ENCODE measurements at places on chromosomes 12 and 14. TPM values are rescaled to one million over a fixed set of nuclear protein-coding genes. Genes with fewer than 3 reads are reported as not detected.

Gene RACGAP1
- 105 TPM for total RNA-seq

Gene MIPOL1
- 0.69 TPM for total RNA-seq

Gene CNTN1
- total RNA-seq: not detected

Gene PKP2
- 0.32 TPM for total RNA-seq

Gene C14orf180
- not detected for total RNA-seq

Gene GOLT1B
- total RNA-seq: 36.9 TPM

Gene DCAF5
- total RNA-seq: 43.0 TPM

Gene DLGAP5
- not detected for total RNA-seq

Gene NANOG
- not detected for total RNA-seq

Gene CCDC177
- not detected for total RNA-seq

Gene YARS2
- 11.3 TPM for total RNA-seq

Gene GNG2
- total RNA-seq: 63.0 TPM

Gene RNU7-1
- total RNA-seq: not detected

Gene CELA1
- 2.1 TPM for total RNA-seq

Gene C1QL4
- total RNA-seq: not detected

Gene SPX
- total RNA-seq: 0.62 TPM

Gene BCL11B
- total RNA-seq: 96.3 TPM

Gene KRT76
- total RNA-seq: not detected

Gene FAM90A1
- 0.15 TPM for total RNA-seq

Gene CCDC85C
- total RNA-seq: 9.9 TPM

Gene LMO3
- not detected for total RNA-seq

Gene GLIPR1L1
- total RNA-seq: not detected

Gene ADAM21
- not detected for total RNA-seq

Gene HOXC12
- total RNA-seq: not detected

Gene POTEG
- not detected for total RNA-seq

Gene DEPDC4
- 1.3 TPM for total RNA-seq

Gene TAS2R43
- 2.1 TPM for total RNA-seq

Gene TAS2R14
- 2.2 TPM for total RNA-seq

Gene CLEC4E
- not detected for total RNA-seq

Gene LRCOL1
- total RNA-seq: not detected

Gene KRT74
- 1.2 TPM for total RNA-seq

Gene PTPRR
- not detected for total RNA-seq

Gene ASCL1
- not detected for total RNA-seq

Gene PDE6H
- not detected for total RNA-seq

Gene HSPB8
- total RNA-seq: not detected

Gene RDH16
- total RNA-seq: 1.8 TPM

Gene HOXC5
- total RNA-seq: not detected

Gene TPPP2
- total RNA-seq: not detected

Gene TRIM9
- total RNA-seq: 1.7 TPM

Gene VEZT
- 48.8 TPM for total RNA-seq

Gene HOXC11
- not detected for total RNA-seq

Gene HOXC6
- not detected for total RNA-seq

Gene MUCL1
- not detected for total RNA-seq
